Chondrocyte (in vitro differentiated cells): ENCODE measurements at places on chromosomes 12 and 14. TPM values are rescaled to one million over a fixed set of nuclear protein-coding genes. Genes with fewer than 3 reads are reported as not detected.

DNA sequence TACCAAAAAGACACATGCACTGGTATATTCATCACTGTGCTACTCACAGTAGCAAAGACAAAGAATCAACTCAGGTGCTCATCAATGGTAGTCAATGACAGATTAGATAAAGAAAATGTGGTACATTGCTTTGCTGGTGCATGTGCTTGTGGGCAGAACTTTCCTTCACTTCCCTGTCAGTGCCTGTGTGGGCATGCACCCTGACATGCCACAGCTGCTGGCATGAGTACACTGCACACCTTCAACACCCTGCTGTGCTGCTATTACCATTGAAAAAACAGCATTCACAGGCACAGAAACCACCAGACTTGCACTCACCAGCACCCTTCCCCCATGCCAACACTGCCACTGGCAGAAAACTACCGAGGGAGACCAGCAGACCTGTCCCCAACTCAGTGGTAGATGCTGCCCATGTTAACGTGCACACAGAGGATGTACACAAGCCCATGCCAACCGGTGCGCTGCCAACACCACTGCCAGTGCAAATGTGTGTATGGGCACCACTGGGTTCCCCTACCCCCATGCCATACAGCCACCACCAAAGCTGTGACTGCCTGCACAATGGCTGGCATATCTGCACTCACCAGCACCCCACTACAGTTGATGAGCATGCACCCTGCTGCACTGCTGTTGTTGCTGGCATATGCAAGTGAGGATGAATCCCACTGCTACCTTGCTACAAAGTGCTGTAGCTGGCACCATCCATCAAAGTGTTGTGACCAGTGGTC lies 57.4 kb downstream of the APOBEC1 start:
- no peaks in the 10 kb centered on the region for H3K36me3 ChIP-seq
- H3K4me3 ChIP-seq, result no peak overlapping the region
- H3K4me1 ChIP-seq, result peaks cover 13% of the 10 kb centered on the region
- peaks cover 12% of the 10 kb centered on the region for H3K27me3 ChIP-seq

ARPC3 gene
- total RNA-seq, result 219 to 248 TPM (median 226 TPM) in 3 replicates

NRL gene
- 1.2 to 1.6 TPM (median 1.3 TPM) in 3 replicates for total RNA-seq

CMTM5 gene
- total RNA-seq, result not detected in 3 replicates

DNA sequence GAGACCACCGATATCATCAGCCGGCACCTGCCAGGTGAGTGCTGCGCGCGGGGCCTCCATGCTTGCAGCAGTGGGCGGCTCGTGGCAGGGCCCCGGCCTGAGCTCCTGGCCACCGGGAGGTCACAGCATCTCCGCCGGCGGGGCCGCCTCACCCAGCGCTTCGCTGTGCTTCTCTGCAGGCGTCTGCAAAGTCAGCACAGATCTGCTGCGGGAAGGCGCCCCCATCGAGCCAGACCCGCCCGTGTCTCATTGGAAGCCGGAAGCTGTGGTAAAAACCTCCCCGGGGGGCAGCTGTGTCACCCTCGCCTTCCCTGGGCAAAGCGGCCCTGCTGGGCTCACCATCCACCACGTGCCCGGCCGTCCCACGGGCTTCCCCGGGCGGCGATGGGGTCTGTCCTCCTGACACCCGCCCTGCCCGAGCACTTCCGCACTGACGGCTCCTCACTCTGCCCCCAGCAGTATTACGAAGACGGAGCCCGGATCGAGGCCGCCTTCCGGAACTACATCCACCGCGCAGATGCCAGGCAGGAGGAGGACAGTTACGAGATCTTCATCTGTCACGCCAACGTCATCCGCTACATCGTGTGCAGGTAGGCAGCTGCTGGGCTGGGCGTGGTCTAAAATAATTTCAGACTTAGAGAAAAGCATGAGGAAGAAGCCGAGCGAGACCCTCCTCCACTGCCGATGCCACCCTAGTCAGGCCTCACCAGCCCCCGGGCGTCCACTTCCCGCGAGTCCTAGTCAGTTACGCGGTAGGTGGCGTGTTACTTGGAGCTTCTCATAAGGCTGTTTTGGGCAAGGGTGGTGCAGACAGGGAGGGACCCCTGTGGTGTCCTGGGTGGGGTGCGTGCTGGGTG lies 7.1 kb downstream of the PGAM5 start:
- H3K27me3 ChIP-seq, result no peaks in the 10 kb centered on the region
- H3K27ac ChIP-seq, result peak overlapping the region; percentile 41
- peak; percentile 92 for DNase-seq

MYF5 gene
- not detected in 3 replicates for total RNA-seq

NID2 gene
- total RNA-seq, result 49.4 to 67.8 TPM (median 51.6 TPM) in 3 replicates

GRCh38 chr14:95707327-95707726 lies 6.6 kb downstream of the TCL1A start:
- H3K4me1 ChIP-seq, result no peaks in the 10 kb centered on the region
- no peak overlapping the region for H3K4me3 ChIP-seq
- no peak for DNase-seq
- peaks cover 25% of the 10 kb centered on the region for H3K27me3 ChIP-seq

COX8C gene
- total RNA-seq, result not detected in 3 replicates

KRT74 gene
- not detected in 3 replicates for total RNA-seq

- no peaks in the 10 kb centered on the region for H3K27me3 ChIP-seq
- no peak overlapping the region for H3K27ac ChIP-seq
- no peaks in the 10 kb centered on the region for H3K36me3 ChIP-seq
- no peak overlapping the region for H3K4me3 ChIP-seq
- no peaks in the 10 kb centered on the region for H3K4me1 ChIP-seq
These were observed 500.6 kb upstream of the NOVA1 start for GRCh38 chr14:27098451-27098850.

- no peak overlapping the region for H3K27ac ChIP-seq
- H3K27me3 ChIP-seq, result peaks cover 13% of the 10 kb centered on the region
These were observed 36.7 kb upstream of the PZP start for GRCh38 chr12:9244894-9245293.

NFATC4 gene
- total RNA-seq, result 93.4 to 99.2 TPM (median 97.7 TPM) in 3 replicates

EIF2S3B gene
- total RNA-seq, result 0.56 to 1.5 TPM (median 1.3 TPM) in 3 replicates

GRCh38 chr12:114451657-114452056 lies 45.7 kb upstream of the TBX5 start:
- no peak overlapping the region for H3K27ac ChIP-seq
- no peak overlapping the region for H3K4me3 ChIP-seq
- no peaks in the 10 kb centered on the region for H3K36me3 ChIP-seq
- DNase-seq, result no peak
- H3K4me1 ChIP-seq, result no peaks in the 10 kb centered on the region
- H3K27me3 ChIP-seq, result peaks cover 50% of the 10 kb centered on the region

GRCh38 chr12:19533567-19533966 lies 94.3 kb downstream of the AEBP2 start:
- no peaks in the 10 kb centered on the region for H3K27me3 ChIP-seq
- H3K36me3 ChIP-seq, result peaks cover 10% of the 10 kb centered on the region
- H3K27ac ChIP-seq, result no peak overlapping the region

GRCh38 chr12:31872831-31873604 lies 86.2 kb upstream of the RESF1 start:
- DNase-seq, result no peak
- peaks cover 5% of the 10 kb centered on the region for H3K4me1 ChIP-seq
- H3K4me3 ChIP-seq, result no peak overlapping the region
- H3K27me3 ChIP-seq, result no peaks in the 10 kb centered on the region
- no peaks in the 10 kb centered on the region for H3K36me3 ChIP-seq
- no peak overlapping the region for H3K27ac ChIP-seq

DNA sequence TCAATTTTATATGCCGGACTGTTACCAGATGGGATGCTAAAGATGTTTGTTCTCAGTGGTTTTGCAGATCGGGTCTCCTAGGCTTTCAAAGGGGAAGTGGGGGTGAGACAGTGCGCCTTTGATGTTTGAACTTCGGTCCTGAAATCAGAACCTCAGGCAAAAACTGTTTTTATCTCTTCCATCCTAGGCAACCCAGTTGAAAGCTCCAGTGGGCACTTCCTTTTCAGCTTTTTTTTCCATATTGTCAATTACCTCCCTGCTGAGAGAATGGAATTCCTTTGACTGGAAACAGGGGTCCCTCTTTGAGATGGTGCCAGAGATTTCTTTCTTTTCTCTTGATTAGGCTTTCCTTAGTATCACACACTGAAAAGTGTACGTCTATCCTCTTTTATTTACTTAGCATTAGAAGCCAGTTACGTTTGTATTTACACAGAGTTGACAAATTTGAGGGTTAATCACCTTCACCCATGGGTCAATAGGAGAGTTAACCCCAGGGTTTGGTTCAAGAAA lies 40.0 kb downstream of the NUAK1 start:
- H3K27ac ChIP-seq, result peak overlapping the region; percentile 60
- no peak overlapping the region for H3K4me3 ChIP-seq
- DNase-seq, result no peak
- H3K27me3 ChIP-seq, result no peaks in the 10 kb centered on the region
- H3K36me3 ChIP-seq, result peaks cover 65% of the 10 kb centered on the region

DNA sequence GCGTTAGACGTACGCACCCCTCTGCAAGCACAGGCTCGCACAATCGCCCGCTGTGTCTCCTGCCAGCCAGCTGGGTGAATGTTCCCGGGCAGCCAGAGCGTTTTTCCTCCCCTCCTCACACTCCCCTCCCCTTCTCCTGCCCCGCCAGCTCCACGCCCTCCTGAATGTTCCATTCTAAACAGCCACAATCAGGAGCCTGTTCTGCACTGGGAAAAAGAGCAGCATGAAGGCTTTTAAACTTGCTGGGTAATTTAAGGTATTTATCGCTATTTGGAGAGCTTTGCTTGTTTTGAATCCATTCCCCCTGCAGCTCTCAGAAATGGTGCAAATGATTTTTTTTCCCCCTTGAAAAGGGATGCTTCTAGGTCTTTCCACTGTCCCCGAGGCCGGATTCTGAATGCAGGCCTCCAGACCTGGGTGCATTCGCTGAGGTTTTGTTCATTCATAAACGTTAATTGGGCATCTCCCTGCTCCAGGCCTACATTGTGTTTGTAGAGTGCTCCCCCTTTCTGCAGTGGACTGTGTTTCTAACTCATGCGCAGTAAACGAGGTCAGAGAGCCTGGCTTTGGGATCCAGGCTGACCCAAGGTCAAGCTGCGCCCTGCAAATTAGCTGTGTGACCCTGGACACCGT lies 212.5 kb downstream of the CHST11 start:
- H3K36me3 ChIP-seq, result no peaks in the 10 kb centered on the region
- no peak overlapping the region for H3K27ac ChIP-seq
- H3K4me1 ChIP-seq, result peaks cover 53% of the 10 kb centered on the region
- no peak overlapping the region for H3K4me3 ChIP-seq
- no peaks in the 10 kb centered on the region for H3K27me3 ChIP-seq
- no peak for DNase-seq

RTL1 gene
- total RNA-seq, result 0.02 TPM in 1 of 3 replicates, not detected in the others
